ENCODE measurements at places on chromosomes 2 and 18.
A peak's percentile ranks its signal among the peaks of the same experiment; 100 is the strongest.

- DNase-seq: peak; percentile 46
Observed at GRCh38 chr2:73823916-73824523, 4.7 kb upstream of the STAMBP start.

- peak; percentile 32 for DNase-seq
Observed at GRCh38 chr2:239991689-239992314, 33.3 kb downstream of the NDUFA10 start.

GRCh38 chr2:101777337-101777736 lies 79.8 kb downstream of the MAP4K4 start:
- DNase-seq: no peak

DNA sequence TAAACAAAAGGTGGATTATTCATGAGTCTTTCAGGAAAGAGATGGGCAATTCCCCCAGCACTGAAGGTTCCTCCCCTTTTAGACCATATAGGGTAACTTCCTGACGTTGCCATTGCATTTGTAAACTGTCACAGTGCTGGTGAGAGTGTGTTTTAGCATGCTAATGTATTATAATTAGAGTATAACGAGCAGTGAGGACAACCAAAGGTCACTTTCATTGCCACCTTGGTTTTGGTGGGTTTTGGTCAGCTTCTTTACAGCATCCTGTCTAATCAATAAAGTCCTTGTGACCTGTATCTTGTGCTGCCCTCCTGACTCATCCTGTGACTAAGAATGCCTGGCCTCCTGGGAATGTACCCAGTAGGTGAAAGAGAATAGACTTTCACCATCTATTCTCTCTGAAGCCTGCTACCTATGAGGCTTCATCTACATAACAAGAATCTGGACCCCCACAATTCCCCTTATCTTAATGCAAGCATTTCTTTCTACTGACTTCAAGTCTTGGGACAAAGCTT lies 148.7 kb downstream of the CABLES1 start:
- DNase-seq: no peak

DNA sequence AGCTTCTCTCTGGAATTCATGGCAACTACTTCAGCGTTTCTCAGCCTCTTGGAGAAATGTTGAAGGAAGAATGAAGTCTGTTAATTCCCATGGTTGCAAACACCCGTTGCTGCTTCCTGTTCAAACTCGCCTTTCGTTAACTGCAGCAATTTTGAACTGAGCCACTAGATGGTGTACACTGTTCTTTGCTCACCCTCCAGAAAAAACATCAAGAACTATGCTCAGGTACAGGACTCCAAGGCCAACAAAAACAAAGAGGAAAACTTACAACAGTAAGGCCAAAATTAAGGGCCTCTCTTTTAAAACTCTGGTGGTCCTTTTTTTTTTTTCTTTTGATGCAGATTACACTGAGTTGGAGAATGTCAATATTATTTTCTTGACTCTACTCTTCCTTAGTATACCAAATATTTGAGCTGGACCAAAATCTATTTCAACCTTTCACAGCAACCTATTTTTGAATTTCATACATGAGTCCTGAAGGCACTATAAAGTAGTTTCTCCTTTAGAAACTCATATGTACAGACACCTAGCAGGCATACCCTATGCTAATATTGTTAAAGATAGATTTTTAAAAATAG lies 58.2 kb downstream of the KLHL14 start:
- DNase-seq: peak; percentile 87

Measured in HEK293T (cell line).